NCI-H187 (cell line): ENCODE measurements at places on chromosomes 7 and 10.

DNA sequence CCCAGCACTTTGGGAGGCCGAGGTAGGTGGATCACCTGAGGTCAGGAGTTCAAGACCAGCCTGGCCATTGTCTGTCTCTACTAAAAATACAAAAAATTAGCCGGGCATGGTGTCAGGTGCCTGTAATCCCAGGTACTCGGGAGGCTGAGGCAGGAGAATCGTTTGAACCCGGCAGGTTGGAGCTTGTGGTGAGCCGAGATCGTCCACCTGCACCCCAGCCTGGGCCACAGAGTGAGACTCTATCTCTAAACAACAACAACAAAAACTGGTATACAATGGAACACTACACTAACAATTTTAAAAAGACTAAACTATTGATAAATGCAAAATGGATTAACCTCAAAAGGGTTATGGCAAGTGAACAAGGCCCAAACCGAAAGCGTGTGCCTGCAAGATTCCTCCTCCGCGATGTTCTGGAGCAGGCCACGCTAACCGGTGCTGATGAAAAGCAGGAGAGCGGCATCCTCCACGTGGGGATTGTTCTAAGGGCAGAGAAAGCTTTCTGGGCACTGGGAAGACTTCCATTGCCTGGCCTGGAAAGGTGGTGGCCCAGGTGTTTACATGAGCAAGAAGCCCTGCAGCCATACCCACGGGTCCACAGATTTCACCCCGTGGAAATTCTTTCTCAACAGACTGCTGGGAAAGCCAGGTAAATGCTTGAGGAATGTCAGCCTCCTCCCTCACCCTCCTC is 53.8 kb downstream of the PDGFA start:
- DNase-seq, result no peak

DNA sequence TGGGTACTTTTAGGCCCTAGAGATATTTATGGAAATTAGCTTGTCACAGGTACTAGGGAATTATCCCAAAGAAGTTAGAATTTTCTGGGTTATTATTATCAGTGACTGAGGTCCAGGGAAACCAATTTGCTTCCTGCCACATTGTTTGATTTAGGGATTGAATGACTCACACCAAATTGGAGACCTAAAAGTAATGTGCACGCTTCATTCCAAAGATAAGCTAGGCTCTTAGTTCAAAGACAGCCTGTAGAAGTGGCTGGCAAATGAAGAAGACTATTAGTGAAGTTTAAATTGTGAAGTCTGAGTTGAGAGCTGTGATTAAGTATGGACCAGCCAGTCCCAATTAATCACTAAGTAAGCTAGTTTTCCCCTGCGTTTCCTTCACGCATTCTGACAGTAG is 188.1 kb upstream of the MYO3A start:
- DNase-seq, result no peak

DNA sequence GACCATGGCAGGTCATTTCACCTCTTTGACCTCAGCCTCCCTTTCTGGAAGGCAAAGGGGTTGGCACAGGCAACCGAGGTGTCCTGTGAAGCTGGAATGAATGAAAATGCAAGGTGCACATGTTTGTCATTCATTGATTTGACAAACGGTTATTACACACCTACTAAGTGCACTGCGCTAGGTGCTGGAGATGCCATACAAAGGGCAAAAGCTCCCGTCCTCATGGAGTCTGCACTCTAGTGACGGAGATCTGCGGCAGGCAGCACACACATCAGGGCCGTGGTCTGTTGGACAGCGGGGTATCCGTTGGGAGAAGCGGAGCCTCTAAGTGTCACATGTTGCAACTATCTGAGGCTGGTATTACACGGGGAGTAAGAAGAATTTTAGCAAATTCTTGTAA is 44.2 kb downstream of the PRF1 start:
- DNase-seq, result no peak

DNA sequence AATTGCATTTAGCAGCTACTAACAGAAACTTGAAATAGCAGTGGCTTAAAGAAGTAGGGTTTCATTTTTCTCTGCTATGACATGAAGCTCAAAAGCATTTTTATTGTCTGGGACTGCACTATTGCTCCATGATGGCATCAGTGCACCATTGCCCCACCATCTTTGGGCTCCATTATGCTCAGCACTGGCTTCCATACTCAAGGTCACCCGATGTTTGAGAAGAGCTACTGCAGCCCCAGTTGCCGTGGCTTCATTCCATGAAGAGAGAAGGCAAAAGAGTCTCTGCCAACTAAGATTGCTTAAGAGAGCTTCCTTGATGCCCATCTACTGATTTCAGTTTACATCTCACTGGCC is 192.2 kb upstream of the LRGUK start:
- DNase-seq, result no peak
